ENCODE measurements at places on chromosomes 2 and 18.

DNA sequence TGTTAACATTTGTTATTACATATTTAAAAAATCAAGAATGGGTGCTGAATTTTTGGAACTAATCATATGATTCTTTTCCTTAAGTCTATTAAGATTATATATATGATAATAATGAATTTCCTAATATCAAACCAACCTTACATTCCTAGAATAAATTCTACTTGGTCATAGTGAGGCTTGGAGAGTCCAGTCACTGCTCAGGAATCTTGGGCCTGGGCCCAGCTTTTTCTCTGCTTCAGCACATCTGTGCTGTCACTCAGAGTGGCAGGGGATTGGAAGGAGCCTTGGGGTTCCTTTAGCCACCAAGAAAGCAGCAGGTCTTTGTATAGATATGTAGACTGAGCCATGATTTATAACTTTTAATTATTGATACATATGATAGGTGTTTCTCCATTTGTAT is 19.9 kb upstream of the ZAP70 start:
- DNase-seq = no peak

GRCh38 chr18:45849529-45849928 is 24.1 kb downstream of the SIGLEC15 start:
- DNase-seq = no peak

GRCh38 chr2:201698588-201699226 is at the start of gene MPP4:
TSS of gene MPP4 (minus strand) at chr2:201698644. CDS start at chr2:201693954, 4,690 bp downstream.
- no peak for DNase-seq

GRCh38 chr2:66432801-66433694 is 1.9 kb upstream of the MEIS1 start:
- no peak for DNase-seq

- no peak for DNase-seq
These were observed 17.2 kb downstream of the GKN2 start for GRCh38 chr2:68935471-68935870.

DNA sequence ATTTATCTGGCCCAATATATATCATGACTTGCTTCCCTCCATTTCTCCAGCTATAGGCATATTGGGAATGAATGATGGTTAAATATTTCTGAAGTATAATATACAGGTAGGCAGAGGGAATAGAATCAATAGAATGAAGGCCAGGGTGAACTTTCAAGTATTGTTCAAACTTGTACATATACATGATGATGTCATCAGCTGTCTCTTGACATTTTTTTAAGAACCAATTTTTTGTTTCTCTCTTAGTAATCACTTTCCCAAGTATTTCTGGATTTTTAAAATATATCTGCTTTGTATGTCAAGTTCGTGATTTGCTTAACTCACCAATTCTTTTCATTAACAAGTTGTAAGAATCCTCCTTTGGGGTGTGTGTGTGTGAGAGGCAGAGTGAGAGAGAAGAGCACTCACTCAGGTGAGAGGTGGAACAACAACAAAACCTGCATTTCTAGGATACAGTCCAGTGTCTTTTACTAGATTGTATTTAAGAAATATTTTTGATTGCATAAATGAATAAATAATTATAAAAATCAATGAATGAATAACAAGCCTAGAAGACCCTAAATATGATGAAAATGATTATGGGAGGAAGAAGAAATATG is 1239.1 kb downstream of the LRP1B start:
- no peak for DNase-seq

- DNase-seq = no peak
These were observed 7.2 kb downstream of the SLC66A2 start for GRCh38 chr18:79944126-79944731.

DNA sequence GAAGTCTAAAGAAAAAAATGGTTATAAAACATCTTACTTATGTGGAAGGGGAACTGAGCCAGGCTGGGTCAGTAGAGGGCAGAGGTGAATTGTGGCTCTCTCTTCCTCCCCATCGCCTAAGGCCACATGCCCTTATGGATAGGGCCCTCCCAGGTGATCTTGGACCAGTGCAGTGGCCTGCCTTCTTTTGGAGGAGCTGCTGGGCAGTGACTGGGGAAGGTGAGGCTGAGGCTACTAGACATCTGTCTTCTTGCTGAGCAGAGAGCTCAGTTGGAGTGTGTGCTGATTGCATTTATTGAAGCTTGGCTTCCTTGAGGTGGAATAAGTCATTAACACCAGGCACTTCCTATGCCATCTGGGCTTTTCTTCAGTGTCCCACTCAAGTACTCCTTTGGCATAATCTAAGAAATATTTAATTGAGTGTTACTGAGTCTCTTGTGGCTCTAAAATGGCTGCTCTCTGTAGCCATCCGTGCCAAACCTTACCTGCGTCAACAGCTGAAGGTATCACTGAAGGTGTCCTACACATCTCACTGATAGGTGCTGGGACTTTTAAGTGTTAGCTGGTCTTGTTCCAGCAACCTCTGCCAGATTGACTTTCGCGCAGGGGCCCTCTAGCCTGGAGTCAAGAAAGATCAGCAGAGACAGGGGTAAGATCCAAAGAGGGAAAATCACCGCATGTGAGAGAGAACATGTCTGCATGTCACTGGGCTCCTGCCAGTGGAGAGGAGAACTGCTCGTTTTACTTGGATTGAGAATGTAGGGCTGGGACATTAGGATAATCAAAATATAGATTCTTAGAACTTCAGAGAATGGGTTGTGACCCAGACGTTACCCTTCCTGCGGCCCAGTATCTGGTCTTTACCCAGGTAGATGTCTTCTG is 256.1 kb downstream of the LTBP1 start:
- no peak for DNase-seq

DNA sequence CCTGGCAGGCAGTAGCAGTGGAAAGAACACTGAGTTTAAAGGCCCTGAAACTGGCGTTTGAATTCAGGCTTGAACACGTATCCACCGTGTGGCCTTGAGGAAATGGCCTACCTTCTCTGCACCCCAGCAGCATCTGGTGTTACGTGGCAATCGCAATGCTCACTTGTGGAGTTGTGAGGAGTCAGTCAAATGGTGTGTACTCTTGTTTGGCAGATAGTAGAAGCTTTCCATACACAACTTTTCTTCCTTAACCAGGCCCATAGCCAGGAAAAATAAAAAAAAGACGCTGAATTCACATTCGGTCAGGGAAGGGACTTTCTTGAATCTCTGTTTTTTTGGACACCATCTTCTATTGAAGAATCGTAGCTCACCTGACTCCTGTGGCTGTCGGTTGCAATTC is 1101.5 kb upstream of the KLHL29 start:
- DNase-seq = no peak

GRCh38 chr18:60235164-60235563 is 137.4 kb downstream of the MC4R start:
- DNase-seq = no peak

GRCh38 chr2:149473521-149473920 is 114.1 kb downstream of the MMADHC start:
- DNase-seq = no peak

DNA sequence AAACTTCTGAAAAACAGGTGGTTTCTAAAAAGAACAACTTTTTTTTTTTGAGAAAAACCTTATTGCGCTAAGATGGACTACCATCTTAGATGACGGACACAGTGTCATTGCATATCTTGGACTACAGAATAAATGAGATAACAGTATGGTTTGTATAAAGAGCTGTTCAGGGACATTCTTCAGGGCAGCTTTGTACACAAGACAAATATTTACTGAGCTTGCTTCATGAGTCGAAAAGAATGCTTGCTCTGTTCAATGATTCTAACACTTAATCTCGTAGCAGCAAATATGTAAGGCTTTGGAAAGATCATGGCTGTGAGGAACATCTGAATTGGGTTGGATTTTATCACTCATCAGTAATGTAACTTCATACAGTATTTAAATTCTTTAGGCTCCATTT is 282.5 kb upstream of the CWC22 start:
- DNase-seq = no peak

- DNase-seq = no peak
These were observed 24.7 kb downstream of the RNF103 start for GRCh38 chr2:86598966-86599365.

DNA sequence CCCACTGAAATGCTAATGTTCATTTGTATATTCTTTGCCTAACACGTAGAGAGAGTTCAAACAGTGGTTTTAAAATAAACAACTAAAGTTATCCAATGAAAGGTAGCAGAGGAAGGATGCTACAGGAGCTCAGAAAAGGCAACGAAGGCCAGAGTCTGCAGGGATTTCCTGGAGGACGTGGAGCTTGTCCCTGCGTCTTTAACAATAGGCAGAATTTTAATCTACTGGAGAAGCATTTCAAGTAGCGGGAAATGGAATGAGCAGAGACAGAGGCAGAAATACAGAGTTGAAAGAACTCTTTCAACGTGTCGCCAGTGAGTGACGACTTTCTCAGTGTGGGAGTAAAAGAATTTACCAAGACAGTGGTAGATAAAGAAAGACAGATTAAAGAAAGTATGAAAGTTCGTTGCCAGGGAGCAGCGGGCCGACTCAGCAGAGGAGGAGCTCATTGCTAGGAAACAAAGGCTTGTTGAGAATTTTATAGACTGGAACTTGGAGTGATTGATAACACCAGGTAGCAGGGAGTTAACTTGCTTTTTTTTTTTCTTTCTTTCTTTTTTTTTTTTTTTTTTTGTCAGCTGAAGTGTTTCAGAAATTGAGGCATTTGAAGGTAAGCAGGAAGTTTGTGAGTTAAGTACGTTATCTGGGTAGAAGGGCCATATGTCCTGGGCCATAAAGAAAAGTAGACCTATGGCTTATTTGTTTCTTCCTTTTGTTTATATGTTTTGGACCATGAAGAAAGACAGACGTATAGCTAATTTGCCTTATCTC is 625 bp upstream of the NBAS start:
- DNase-seq = no peak

DNA sequence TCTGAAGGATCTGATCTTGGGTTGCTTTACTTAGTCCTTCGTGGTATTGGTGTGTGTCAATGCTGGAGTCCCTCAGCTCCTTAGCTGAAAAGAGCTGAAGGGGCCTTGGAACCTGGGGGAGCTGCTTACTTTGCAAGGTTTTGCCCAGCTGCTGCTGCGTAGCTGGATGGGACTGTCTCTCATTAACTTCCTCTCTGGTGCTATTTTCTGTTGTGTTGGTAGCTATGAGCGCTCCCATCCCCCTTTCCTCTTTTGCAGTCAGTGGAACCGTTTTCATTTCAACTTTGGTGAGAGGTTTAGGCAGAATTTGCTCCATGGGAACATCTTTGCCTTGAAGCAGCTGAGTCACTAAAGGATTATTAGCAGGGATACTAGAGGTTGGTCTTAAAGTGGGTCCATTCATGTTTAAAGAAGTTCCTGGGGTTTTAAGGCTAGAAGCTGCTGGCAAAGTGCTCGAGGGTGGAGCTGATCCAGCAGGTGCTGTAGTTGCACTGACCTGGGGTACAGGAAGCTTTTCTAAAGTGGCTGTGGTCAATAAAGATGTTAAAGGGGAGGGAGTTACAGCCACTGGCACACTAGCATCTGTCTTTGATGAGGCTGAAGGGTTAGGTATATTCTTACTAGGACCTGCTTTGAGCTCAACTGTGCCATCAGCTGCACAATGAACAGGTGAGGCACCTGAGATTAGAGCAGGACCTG is 69.9 kb upstream of the DTNB start:
- no peak for DNase-seq

- no peak for DNase-seq
These were observed 371.1 kb upstream of the ID2 start for GRCh38 chr2:8310557-8311455.

GRCh38 chr2:234631646-234632514 is 135.0 kb upstream of the ARL4C start:
- no peak for DNase-seq

DNA sequence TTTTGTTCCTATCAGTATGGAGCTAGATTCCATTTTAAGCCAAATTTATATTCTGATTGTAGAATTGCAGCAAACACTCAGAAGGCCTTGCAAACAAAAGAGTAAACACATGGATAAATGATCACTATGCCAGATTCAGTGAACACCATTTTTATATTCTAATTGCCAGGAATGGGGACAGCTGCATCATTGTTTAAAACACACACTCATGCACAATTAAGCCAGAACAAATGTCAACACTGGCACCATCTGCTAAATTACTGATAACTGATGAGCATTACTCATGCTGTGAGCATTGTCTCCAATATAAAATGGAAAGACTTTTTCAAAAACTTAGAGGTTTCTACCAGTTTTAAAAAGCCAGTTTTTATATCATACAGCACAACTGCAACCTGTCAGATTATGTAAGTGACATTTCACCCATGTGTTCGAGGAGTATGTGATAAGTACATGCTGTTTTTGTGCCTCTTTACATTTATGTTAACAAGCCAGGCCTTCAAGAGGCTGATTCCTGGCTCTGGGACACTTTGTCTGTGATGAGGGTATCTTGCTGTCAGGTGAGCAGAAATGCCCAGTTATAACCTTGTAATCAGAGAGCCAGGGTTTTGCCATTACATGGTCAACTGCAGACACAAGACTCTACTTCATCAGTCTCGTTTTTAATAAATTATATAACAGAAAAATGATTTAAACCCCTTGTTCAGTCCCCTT is 4.4 kb upstream of the ST8SIA5 start:
- DNase-seq = no peak

DNA sequence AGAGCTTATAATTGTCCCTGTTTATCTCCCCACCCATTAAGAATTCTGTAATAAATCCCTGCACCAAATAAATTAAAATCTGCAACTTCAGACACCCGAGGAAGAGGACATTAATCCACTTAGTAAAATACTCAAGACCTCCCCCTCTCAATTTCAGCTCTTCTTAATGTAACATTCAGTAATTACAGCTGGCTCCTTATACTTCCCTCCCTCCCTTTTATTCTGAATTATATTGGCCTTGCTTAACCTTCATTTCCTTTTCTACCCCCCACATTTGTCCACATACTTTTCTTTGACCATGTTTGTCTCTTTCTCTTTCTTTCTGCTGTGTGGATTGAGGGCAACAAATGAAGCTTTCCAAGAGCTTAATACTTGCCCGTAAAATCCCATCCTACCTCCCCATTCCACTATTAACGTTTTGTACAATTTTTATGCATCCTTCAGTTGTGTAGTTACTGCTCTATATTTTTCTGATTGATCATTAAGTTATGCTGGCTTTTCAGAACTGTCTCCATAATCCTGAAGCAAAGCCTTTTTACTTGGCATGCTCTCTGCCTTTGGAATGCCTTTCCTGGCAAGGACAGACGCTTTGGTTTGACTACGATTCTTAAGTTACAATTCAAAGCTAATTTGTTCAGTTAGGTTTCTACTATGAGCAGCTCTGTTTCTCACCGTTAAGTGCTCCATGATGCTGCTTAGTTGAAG is 580.1 kb downstream of the ZEB2 start:
- no peak for DNase-seq

GRCh38 chr18:51066273-51066672 is 36.3 kb downstream of the SMAD4 start:
- no peak for DNase-seq

GRCh38 chr2:23662941-23663920 is 263.7 kb downstream of the ATAD2B start:
- DNase-seq = no peak

DNA sequence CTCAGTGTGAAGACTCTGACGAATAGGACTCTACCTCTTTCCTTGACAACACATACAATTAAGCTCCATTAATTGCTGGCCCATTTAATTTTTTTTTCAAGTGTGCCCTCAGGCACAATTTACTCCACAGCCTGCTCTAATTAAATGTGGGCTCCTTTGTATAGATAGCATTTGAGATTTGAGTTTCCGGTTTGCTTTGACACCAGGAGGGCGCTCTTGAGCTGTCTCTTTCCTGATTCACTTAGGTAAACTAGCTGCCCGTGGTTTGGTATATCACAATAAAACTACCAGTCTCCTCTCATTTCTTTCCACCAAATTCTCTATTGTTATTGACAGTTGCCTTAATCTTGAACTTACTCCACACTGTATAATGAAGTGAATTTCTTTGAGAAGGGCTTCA is 666.0 kb downstream of the DSC3 start:
- DNase-seq = no peak

Measured in T-helper 9 cell (primary cell).